GM20000 (cell line): ENCODE measurements at places on chromosomes 12 and 14.

DNA sequence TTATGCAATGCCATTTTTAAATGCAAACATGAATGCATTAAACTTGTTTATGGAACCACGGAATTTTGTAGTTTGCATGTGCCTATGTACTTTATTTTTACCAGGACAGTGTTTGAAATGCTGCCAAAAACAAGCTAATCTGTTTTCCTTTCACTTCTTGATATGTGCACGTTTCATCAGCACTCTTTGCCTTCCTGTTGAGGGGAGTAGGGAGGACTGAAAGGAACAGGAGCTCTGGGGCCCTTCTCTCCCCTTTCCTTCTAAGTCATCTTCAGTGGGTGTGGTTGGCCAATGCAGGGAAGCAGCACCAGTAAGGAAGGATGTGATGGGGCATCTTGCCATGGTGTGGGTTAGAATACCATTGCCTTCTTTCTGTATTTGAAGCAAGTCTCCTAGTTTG is 12.1 kb upstream of the PPP4R4 start:
- no peak for DNase-seq

DNA sequence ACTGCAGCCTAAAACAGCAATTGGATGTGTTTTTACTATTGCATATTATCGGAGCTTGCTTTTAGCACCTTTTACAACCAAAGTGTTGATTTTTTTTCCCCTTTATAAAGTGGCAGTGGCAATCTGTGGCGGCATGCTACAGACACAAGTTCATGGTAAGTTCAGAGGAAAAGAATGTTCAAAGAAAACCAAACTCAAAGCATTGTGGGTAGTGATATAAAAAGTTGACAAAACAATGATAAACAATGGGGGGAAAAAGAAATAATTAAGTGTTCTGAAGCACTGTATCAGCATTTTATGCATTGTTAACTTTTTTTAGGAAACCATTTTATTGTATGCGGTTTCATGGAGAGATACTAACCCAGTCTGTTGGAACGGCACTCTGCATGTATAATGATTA is 492.0 kb upstream of the SOX5 start:
- DNase-seq, result no peak

GRCh38 chr12:94112121-94112520 is 36.3 kb upstream of the PLXNC1 start:
- no peak for DNase-seq

- no peak for DNase-seq
Measured at GRCh38 chr14:92516966-92517506, 3.5 kb downstream of the RIN3 start.

DNA sequence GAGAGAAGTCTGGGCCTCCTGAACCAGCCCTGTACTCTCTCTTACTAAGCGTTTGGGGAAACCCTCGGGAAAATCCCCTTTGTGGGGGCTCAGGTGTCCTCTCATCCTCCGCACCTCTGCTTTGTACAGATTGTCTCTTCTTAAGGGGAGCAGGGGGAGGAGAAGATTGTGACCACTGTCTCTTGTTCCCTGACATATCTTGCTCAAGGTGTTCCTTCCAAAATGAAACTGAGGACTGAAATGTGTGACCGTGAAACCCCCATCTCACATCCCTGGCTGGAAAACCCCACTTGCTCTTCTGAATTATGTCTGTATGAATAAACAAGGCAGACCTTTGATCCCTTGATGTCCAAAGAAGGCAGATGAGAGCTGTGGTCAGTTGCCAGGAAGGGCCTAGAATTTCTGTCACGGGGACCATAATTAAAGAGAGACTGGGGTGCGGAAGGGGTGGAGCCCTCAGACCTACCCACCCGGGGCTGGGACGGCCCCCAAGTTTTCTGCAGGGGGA is 369.8 kb downstream of the AACS start:
- peak; percentile 62 for DNase-seq

GRCh38 chr12:94643606-94644005 is 6.8 kb downstream of the TMCC3 start:
- no peak for DNase-seq

- DNase-seq, result peak; percentile 66
Measured at GRCh38 chr14:100709289-100710284, 17.1 kb upstream of the DLK1 start.

GRCh38 chr12:109589691-109590245 is 16.2 kb downstream of the MVK start:
- no peak for DNase-seq

DNA sequence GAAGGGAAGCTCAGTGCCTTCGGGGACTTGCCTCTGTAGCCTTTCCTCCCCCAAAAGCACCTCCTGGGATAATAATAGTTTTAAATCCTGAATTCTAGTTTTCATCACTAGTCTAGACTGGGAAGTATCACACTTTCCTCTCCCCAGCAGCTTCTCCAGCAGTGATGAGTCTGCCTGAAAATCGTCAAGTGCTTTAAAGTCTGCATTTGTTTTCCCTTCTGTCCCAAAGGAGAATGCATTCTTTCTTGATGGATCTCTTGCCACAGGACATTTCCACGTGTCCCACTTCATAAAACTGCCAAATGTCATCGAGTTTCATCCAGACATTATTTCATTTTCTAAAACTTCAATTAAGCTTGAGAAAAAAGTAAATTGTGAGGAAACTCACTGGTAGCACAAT is 15.0 kb downstream of the CSRP2 start:
- no peak for DNase-seq
